BJ (cell line): ENCODE measurements at places on chromosomes 3 and 15. TPM values are rescaled to one million over a fixed set of nuclear protein-coding genes. Genes with fewer than 3 reads are reported as not detected.
A peak's percentile ranks its signal among the peaks of the same experiment; 100 is the strongest.

Gene UTS2B
- polyA plus RNA-seq: 0.40 and 0.54 TPM in 2 replicates

Gene RGMA
- polyA plus RNA-seq: 0.11 and 0.34 TPM in 2 replicates

Gene GOLGA6A
- not detected in 2 replicates for polyA plus RNA-seq

Gene RBP2
- polyA plus RNA-seq: not detected in 2 replicates

DNA sequence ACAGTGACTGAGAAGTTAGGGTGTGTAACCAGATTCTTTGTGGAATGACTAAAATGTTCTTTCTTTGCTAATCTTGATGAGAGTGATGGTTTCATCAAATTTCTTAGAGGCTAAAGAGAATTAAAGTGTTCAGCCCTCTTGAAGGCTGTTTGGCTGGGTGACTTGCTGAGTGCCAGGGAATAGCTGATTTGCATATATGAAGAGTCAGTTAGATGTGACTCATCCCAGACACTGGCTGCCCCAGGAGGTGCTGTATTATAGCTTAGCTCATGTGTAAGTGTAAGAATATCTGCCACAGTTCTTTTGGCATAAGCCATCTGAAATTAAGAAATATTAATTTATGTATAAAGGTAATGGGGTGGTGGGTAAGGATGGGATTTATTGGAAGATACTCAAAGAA is 535.1 kb downstream of the NLGN1 start:
- DNase-seq: peak; percentile 27

- DNase-seq: no peak
Observed at GRCh38 chr15:50556642-50557371, 10.3 kb upstream of the USP50 start.

- DNase-seq: no peak
Observed at GRCh38 chr3:175149675-175150074, 290.5 kb downstream of the NAALADL2 start.

- no peak for DNase-seq
Observed at GRCh38 chr15:42863572-42864239, 56.9 kb downstream of the TTBK2 start.

DNA sequence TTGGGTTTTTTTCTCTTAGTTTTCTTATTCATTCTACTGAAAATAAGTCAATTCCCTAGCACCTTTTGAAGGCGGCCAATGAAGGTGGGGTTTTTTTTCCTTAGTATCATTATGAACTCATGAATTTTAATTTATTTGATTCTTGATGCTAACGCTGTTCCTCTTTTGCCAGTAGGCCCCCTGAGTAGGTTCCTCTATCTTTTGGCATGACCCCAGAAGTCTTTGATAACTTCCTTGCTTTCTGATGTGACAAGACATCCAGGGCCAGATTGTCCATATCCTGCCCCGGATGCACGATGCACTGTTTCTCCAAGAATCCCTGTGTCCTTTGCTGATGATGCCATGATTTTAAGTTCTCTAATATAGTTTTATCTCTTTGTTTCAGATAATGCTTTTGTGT is 20.6 kb downstream of the LRRK1 start:
- DNase-seq: no peak

DNA sequence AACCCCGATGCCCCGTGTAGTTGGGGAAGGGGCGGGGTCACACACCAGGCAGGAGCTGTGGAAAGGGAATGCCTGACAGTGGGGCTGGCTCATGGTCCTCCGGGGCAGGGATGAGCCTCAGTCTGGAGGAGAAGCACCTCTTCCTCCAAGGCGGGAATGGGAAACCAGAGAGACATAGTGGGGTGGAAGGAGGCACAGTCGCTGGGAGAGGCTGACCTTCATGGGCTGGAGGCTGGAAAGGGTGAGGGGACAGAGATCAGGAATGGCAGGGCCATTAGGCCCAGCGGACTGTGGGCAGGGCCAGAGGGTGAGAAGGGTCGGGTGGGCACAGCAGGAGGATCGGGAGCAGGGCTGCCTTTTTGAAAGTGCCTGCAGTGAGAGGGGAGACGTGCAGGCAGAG is 65.8 kb upstream of the LINGO1 start:
- DNase-seq: no peak
